Central memory CD8-positive, alpha-beta T cell (primary cell): ENCODE measurements at places on chromosomes 11 and 22.

- DNase-seq: no peak
These were observed 1.1 kb downstream of the SLC43A3 start for GRCh38 chr11:57425565-57426438.

GRCh38 chr22:26800858-26801257 is 143.5 kb downstream of the MIAT start:
- no peak for DNase-seq

DNA sequence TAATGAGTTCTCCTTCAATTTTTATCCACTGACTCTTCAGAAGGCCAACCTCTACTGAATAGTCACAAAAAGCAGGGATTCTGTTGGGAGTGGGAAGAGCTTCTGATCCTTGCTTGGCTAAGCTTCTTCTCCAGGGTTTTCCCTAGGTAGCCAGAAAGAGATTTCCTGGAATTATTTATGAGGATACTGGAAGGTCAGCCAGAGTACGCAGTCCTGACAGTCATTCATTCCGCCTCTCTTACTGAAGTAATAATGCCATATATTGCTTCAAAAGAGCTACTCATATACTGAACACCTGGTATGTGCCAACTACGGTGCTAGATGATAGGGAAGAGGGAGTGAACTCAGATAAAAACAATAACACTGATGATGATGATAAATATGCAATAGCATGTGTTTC is 116.1 kb downstream of the CCDC34 start:
- DNase-seq: no peak

DNA sequence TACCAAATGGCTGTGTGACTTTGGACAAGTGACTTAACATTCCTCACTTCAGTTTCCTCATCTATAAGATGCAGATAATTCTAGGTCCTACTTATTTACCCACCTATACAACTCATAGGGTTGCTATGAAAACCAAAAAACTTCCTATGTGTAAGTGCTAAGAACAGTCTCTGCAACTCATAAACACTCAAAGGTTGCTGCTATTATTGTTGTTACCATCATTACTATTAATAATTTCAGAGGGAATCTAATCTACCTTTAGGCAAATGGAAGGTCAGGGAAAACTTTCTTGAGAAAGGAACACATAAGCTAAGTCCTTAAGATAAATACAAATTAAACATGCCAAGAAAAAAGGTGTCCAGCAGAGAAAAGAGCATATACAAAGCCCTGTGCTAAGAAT is 40.5 kb downstream of the SIK3 start:
- DNase-seq: no peak

- no peak for DNase-seq
These were observed 7.6 kb downstream of the CLPB start for GRCh38 chr11:72426758-72427157.

DNA sequence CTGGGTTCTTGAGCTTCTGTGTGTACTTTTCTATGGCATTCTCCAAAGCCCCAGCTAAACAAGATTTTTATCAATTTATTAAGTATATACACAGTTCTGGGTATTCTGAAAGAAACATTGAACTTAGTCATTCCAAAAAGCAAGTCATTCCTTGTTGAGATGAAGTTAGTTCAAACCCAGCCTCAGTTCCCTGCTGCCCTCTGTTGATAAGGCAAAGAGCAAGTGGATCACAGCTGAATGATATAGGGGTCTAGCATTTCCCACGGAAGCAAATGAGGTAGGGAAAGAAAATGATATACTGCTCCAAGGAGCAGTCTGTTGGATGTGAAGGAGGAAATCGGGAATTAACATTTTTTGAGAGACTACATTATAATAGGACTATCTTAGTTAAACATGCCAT is 841.8 kb upstream of the TENM4 start:
- DNase-seq: no peak

DNA sequence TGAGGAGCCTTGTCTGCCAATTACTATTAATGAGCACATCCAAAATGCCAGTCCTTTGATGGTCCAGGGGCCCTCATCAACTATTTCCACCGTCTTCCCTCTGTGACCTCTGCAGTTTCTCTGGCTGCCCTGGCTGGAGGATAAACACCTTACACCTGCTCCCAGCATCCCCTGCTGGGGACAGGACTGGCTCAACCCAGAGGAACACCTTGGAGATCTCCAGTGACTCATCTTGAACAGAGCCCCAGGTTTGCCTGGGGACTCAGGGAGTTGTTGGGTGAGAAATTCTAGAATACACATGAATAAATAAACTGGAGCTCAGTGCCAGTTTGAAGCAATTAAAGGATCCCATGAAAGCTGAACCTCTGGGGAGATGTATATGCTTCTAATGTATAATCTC is 24.0 kb upstream of the ELF5 start:
- no peak for DNase-seq

DNA sequence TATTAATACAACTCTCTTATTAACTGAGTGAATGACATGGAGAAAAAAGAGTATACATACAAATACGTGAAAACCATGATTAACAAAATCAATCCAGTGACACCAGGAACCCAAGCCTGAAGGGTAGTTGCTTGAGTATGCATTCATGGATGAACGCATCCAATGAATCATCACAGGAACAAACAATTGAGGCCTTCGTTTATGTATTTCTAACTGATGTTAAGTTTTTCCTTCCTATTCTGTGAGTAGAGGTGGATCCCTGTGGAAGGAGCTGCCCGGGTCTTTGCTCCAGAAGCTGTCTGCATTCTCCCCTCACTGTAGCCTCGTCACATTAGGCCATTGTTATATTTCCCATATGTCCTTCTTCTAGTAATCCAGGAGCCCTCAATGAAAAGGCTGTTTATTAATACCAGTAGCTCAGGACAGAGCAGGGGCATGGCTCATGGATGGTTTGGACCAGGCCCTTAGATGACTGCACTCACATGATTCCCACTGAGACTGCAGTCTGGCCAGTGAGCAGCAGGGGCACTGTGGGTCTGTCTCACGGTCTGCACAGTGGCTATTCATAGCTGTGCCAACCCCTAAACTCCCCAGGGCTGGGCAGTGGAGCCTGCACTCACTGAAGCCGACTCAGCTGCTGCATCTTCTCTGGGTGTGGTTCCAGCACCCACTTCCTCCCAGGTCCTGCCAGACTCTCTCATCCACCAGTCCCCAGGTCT is 128.1 kb upstream of the TOP3B start:
- DNase-seq: no peak

DNA sequence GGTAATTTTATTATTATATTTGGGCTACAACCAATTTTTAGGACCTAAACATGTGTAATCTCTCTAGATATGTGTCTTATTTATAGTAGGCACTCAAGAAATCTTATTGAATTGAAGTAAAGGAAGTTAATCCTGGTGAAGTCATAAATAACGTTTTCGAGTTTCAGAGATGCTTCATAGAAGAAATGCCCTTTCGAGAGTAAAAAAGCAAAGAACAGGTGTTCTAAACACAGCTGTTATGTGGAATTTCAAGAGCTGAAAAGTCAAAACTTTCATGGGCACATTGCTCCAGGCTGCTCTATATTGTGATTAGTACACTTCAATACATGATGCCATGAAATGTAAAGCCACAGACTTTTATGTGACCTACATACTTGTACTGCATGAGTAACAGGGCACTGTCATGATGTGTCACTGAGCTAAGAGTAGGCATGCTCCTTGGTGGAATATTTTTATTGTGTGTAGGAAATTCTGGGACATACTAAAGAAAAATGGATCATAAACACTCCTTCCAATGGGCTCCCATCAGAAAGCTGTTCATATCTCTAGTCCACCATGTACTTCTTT is 7.2 kb upstream of the ELMOD1 start:
- no peak for DNase-seq

DNA sequence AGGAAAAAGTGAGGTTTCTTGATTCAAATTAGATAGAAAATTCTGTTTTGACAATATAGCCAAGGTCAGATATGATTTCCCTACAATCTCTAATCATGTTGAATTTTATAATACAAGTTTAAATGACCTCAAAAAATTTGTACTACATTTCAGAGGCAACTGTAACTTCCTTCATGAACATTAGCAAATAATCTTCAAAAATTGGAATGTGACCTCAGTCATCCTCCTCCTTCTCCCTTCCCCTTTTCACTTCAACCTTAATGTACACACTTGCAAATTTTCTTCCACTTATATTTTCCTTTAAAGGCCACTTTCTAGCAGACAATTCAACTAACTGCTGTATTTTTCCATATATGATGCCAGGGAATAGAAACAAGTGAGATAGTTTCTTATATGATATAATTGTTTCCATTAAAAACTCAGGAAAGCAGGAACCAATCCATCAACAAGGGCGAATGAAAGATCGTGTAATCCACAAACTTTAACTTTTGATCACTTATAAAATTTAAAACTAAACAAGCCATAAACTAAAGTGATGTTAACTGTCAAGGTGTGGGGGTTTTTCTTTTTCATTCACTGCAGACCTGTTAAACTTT is 60.3 kb downstream of the MAML2 start:
- DNase-seq: no peak

DNA sequence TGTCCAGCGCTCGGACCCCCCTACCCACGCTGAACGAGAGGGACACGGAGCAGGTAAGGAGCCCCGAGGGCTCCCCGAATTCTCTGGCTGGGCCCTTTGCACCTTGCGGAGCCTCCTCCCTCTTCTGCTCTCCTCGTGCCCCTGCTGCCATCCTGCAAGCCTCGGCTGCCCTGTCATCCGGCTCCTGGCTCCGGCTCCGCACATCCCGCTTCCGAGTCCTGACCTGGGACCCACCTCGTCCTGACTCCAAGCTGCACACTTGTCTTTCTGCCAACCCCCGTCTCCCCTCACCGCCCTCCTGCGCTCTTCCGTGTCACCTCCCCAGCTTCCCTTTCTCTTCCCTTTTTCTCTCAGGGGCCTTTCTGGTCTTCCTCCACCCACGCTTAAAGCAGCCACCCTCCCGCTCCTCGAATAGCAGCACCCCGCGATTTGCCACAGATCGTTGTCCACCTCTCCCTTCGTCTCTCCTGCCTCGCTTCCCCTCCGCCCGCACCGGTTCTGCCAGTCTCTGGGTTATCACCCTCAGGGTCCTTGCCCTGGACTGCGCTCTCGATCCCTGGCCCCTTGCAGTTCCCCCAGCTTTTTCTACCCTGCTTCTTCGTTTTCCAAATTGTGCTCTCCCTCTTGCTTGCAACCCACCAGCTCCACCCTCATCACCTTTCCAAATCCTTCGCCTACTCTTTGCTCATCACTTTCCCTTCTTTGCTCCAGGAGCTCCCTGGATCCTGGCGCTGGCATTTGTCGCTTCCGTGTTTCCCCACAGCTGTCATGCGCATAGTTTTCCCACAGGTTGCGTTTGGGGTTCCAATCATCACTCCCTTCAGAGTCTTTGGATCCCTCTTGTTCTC is 822 bp downstream of the MARK2 start:
- DNase-seq: no peak

DNA sequence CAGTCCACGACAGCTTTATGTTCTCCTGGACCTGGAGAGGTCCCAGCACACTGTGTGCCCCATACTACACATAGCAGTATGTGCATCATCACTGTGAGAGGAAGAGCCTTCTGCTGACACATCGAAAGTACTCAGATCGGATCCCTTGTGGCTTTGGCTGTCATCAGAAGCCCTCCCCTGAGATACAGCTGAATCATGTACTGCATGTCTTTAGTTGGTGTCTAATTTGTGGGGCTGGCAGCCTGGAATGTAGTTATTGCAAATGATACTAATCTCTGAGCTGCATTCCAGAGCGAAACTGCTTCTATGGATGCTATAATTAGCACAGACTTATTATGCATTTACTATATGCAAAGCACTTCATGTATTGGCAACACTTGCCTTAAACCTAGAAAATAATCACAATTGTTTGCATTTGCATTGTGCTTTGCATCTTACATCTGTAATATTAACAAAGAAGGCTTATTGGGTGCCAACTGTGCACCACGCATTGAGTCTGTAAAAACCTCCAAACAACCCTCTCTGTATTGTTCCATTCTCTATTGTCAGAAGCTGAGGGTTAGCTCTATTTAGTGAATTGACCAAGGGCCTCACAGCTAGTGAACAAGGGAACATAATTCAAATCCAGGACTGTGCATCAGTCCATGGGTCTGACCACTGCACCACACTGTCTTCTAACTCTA is 89.2 kb upstream of the CRTAM start:
- DNase-seq: no peak

GRCh38 chr11:115784796-115785521 is 280.7 kb upstream of the CADM1 start:
- no peak for DNase-seq

DNA sequence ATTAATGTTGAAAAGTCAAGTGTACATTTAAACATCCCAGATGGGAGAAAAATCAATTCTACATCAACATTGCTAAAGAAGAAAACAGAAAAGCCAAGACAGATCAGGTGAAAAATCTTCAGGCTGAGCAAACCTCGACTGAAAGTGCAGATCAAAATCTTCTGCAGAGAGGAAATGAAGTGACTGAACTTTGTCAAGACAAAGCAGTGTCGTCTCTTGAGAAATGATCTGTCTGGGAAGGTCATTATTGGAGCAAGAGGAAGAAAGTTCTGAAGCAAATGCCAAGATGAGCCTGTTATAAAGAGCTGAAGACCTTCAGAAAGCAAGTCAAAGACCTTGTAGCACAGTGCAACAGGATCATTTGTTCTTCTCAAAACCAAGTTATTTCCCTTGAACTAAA is 5.8 kb upstream of the PLEKHB1 start:
- no peak for DNase-seq

DNA sequence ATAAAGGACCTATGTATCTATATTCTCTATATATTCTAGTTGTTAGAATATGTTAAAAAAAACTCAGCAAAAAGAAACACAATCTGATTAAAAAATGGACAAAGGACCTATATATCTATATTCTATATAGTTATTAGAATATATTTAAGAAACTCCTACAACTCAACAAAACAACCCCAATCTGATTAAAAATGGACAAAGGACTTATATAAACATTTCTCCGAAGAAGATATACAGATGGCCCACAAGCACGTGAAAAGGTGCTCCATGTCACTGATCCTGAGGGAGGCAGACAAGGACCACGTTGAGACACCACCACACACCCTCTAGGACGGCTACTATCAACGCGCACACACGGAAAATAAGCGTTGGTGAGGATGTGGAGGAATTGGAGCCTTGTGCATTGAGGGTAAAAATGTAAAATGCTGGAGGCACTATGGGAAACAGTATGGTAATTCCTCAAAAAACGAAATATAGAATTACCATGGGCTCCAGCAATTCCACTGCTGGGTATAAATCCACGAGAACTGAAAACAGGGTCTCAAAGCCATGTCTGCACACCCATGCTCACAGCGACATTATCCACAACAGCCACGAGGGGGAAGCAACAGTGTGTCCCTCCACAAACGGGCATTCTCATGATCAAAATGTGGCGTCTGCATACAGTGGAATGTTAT is 22.7 kb downstream of the YPEL1 start:
- DNase-seq: peak; percentile 40
